Renal pelvis (tissue), 12 donors: ENCODE measurements at places on chromosomes 6 and 20. TPM values are rescaled to one million over a fixed set of nuclear protein-coding genes. Genes with fewer than 3 reads are reported as not detected.

GRCh38 chr6:15458021-15458459, 204.8 kb downstream of the DTNBP1 start:
- DNase-seq, result no peak

Gene TRDN
- 1.9 TPM for polyA plus RNA-seq

DNA sequence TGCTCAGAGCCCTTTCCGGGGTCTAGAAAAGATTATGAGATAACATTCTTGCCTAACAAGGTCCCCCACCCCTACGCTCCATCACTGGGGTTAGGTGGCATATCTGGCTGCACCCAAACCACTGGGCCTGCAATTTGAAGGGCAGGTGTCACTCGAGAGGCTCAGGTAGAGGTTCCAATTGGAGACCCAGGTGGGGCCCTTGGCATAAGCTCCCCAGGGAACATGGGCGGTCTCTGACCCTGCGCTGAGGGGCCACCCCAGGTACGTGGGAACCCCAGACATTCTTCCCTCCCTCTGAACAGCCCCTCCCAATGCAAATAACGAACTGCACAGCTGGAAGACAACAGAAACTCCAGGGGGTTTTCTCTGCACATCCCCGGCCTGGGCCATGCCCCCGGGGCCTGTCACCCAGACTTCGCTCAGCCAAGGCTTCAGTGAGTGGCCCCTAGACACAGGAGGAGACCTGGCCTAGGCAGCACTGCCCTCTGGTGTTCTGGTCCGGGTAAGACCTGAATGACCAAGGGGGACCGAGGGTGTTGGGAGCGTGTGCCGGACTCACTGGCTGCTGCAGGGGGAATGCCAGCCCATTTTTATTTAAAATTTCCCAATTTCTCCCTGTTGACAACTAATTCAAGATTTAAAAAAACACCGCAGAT, 47.5 kb downstream of the DSTN start:
- DNase-seq, result peak; percentile 48

Gene TULP1
- 1.7 TPM for polyA plus RNA-seq
